ENCODE measurements at places on chromosomes 12 and 14.

GRCh38 chr12:5022465-5023061, 21.1 kb upstream of the KCNA5 start:
- no peak for DNase-seq

DNA sequence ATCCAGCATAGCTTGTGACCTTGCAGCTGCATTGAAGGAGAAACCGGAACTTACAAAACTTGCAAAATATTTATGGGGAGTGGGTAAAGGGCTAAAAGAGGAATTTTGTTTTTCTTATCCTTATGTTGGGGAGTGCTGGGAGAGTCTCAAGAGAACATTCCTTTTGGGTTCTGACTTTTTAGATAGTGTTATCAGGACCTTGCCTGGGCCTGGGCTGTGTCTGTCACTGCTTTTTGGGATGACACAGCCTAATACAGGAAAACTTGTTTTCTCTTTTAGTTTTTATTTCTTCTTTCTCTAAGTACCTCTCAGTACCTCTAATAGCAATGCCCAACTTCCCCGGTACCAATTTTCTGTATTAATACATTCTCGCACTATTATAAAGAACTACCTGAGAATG, 850.6 kb downstream of the RPS29 start:
- DNase-seq, result no peak

- DNase-seq, result no peak
Measured at GRCh38 chr14:91754185-91754584, 22.3 kb upstream of the CATSPERB start.

GRCh38 chr12:109057376-109057775, 5.0 kb downstream of the USP30 start:
- no peak for DNase-seq

GRCh38 chr14:31059152-31059924, 33.2 kb upstream of the STRN3 start:
- no peak for DNase-seq

DNA sequence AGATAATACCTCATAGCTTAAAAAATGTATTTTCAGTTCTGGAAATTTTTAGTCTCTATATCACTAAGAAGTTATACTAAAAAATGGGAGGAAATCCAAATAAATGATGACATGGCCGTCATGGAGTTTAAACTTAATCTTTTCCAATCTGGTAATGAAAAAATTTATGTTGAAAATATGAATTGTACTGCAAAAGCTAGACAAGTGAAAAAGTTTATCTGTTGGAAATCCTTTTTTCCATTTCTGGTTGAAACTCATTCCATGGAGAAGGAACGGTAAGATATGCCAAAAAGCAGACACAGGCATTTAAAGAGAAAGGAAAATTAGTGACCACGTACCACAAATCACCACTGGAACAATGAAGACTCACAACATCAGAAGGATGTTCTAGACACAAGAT, 314.2 kb upstream of the PRICKLE1 start:
- no peak for DNase-seq

DNA sequence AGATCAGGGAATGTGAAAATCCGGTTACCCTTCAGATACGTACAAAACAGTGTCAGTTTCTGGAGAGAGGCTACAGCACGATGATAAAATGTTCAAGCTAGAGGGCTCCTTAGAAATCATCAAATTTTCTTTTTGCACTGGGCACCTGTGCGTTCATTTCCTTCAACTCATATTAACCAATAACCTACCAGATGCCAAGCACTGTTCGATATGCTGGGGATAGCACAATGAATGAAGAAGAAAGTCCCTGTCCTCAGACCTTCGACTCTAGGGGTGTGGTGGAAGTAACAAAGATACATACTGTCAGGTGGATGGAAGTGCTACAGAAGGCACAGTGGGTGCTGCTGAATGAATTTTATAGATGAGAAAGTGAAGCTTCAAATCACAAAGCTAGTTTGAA, 172.3 kb downstream of the FOXN3 start:
- DNase-seq, result no peak

- no peak for DNase-seq
Measured at GRCh38 chr14:52417139-52417538, 103.0 kb downstream of the PTGER2 start.

- no peak for DNase-seq
Measured at GRCh38 chr12:66428261-66428660, 126.0 kb downstream of the HELB start.

DNA sequence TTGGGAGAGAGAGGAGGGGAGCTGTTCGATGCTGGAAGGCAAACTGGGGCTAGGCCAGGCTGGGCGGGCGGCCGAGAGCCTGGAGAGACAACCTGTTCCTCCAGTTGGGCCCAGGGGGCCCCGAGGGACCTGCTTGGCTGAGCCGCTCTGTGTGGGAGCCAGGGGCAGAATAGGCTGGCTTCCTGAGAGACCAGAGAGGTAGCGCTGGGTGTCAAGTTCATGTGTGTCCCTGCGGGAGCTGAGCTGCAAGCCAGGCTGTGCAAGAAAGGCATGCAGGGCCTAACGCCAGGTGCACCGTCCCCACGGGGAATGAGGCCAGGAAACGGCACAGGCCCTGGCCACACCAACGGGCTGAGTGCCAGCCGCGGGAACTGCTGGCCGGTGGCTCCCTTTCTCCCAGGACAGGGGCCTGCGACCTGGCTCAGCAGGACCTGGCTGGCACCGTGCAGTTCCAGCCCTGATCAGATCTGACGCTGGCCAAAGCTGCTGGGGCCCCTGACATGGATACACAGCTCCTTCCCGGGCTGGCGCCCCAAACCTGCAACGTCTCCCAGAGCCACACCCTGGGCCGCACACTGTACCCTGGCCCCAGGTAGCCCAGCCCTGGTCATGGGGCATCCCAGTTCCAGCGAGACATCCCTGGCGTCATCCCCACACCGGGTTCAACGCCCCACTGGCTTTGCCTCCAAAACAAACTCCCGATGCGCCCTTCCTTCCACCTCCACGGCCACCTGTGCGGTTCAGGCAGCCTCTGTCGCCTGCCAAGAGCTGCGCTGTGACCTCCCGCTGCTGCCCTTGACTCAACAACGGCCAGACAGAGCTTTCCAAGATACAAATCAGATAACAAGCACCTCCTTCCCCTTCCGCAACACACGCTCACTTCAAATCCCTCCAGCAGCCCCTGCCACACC, 65.0 kb downstream of the RFLNA start:
- DNase-seq, result no peak

DNA sequence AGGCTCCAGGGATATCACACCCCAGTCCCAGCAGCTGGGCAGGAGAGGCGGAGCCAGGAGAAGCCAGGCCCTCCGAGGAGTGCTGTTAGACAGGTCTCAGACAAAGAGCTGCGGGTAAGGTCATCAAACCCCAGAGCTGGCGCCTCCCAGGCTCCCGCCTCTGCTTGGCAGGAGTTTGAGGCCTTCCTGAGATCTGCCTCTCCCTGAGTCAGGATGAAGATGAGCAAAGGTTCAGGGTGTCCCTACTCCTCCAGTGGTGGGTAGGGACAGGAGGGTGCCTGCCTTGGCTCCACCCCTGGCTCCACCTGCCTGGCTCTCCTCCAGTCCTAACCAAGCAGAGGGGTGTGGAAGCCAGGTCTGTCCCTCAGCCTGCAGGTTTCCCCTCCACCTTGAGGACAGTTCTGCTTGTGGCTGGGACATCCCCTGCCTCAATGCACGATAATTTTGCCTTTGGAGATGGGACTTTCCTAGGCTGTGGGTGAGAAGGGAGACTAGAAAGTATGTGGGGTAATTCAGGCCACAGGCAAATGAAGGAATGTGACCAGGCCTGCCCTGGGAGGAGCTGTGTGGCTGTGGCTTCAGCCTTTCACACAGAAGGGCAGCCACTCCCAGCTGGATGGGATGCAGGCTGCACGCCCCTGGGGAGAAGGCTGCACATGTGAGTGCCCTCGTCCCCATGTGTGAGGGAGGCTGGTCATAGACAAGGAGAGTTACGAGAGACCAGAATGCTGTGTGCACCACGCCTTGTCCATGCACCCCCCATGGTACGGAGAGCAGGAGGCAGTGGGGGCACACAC, 2.2 kb downstream of the PLEKHG6 start:
- no peak for DNase-seq
